Right ventricle myocardium inferior (tissue), 1 donor: ENCODE measurements at places on chromosomes 7 and 10. TPM values are rescaled to one million over a fixed set of nuclear protein-coding genes. Genes with fewer than 3 reads are reported as not detected.

The BLNK gene
- total RNA-seq, result 1.4 TPM

The TEX47 gene
- total RNA-seq, result not detected

The FAM25A gene
- total RNA-seq, result not detected

The NOS3 gene
- 19.4 TPM for total RNA-seq

The PURB gene
- total RNA-seq, result 13.8 TPM

The SPDYE2 gene
- total RNA-seq, result not detected

The NACAD gene
- total RNA-seq, result 6.0 TPM

The CACNB2 gene
- total RNA-seq, result 45.6 TPM

The AQP1 gene
- 284 TPM for total RNA-seq

The HMX2 gene
- not detected for total RNA-seq

The KIAA1217 gene
- total RNA-seq, result 45.0 TPM

The GDF10 gene
- total RNA-seq, result 0.27 TPM

The HOGA1 gene
- 15.6 TPM for total RNA-seq

The ZPBP gene
- total RNA-seq, result not detected

The PRF1 gene
- total RNA-seq, result 4.3 TPM

The RBP4 gene
- 12.8 TPM for total RNA-seq

The THSD7A gene
- 1.5 TPM for total RNA-seq

The HOXA1 gene
- not detected for total RNA-seq

The TMEM229A gene
- not detected for total RNA-seq

The AGR3 gene
- total RNA-seq, result not detected

The CFAP46 gene
- total RNA-seq, result 0.57 TPM

The PPP1R9A gene
- 21.9 TPM for total RNA-seq
